ENCODE measurements at places on chromosomes 6 and 20.

DNA sequence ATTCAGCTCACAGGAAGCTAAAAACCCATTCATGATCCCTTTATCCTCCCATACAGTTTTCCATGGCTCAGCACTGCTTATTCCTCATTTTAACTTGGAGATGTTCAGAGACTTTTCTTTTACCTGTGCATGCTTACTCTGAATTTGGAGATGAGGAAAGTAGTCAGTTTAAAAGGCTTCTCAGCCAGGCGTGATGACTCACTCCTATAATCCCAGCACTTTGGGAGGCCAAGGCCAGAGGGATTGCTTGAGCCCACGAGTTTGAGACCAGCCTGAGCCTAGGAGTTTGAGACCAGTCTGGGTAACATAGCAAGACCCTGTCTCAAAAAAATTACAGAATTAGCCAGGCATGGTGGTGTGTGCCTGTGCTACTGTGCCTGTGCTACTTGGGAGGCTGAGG, 30.3 kb upstream of the TMEM217 start:
- no peak for DNase-seq

DNA sequence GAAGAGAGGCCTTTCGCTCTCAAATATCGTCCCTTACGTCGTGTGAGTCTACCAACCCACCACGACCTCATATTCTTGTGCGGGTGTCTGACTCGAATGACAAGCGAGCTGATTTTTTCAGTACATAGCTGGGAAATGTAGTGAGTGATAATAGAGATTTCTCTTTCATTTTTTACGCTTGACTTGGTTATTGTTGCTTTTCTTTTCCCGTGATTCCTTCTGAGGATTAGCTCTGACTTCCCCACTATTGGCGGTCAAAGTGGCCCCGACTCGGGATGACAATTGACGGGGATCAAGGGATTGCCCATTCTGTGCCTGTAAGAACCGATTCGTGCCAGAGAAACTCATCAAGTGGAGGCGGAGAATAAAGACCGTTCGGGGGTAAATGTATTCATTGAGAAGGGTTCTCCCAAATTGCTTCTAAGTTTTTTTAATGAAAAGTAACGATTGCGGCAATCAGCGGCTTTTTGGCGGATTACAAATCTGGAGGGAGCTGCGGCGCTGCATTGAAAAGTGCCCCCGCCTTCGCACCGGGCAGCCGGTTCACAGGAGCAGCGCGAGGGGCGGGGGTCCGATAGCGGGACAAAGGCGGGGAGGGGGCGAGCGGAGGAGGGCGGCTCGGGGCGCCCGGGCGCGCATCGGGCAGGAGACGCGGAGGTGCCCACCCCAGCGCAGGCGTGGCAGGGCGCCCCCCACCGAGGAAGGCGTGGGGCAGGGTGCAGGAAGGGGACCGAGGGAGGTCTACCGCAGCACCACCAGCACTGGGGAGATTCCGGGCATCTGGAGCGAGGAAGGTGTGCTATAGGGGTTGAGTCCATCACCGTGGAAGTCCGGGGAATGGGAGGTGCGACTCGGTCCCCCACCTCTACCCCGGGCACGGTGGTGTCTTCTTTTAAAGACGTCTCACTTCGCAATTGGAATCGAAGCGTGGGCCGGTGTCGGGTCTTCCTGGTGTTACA, 44.5 kb upstream of the OSTM1 start:
- DNase-seq = no peak

- no peak for DNase-seq
These were observed 293.7 kb upstream of the TCF21 start for GRCh38 chr6:133595111-133595761.

GRCh38 chr6:158161566-158162254, 6.4 kb downstream of the SERAC1 start:
- no peak for DNase-seq

GRCh38 chr6:34839666-34840352, 47.9 kb downstream of the BLTP3A start:
- DNase-seq = no peak

DNA sequence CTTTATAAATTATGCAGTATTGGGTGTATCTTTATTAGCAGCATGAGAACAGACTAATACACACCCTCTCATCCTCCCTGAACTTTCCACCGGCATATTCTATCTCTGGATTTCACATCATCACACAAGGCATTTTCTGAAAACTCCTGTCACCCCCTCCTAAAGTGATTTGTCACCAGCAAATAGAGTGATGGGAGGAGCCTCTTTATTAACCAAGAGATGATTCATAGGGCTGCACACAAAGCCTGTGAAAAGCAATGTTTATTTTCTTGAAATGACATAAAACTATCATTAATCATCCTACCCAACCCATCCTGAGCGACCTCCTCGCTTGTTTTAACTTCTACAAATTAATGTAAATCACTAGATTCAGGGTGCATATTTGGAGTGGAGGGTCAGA, 394.7 kb upstream of the SULF2 start:
- no peak for DNase-seq

GRCh38 chr6:26086211-26086610, 1.0 kb upstream of the HFE start:
- no peak for DNase-seq

GRCh38 chr6:160951187-160952030, 40.2 kb upstream of the MAP3K4 start:
- DNase-seq = no peak

DNA sequence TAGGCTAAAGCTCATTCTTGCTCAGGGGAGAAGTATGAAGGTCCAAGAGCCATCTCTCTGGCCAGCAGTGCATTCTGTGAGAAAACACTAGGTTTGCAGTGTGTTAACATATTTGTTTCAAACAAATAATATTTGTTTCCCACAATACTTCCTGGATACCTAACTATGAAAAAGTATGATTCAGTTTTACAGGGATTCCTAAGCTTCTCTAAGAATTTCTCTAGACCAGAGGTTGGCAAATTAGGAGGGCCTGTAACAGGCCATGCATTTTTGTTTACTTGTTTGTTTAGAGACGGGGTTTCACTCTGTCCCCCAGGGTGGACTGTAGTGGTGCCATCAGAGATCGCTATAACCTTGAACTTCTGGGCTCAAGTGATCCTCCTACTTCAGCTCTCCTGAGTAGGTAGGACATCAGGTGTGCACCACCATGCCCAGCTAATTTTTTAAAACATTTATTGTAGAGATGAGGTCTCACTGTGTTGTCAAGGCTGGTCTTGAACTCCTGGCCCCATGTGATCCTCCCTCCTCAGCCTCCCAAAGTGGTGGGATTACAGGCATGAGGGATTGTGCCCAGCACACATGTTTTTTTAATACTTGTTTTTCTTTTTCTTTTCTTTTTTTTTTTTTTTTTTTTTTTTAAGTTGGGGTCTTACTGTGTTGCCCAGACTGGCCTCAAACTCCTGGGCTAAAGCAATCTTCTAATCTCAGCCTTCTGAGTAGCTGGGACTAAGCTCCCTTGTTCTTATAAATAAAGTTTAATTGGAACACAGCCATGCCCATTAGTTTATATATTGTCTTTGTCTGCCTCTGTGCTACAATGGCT, 71.7 kb downstream of the ADGRG6 start:
- DNase-seq = no peak

- DNase-seq = no peak
These were observed 206.3 kb downstream of the COL19A1 start for GRCh38 chr6:70072540-70073179.

GRCh38 chr6:111838749-111839484, 34.3 kb downstream of the FYN start:
- no peak for DNase-seq

DNA sequence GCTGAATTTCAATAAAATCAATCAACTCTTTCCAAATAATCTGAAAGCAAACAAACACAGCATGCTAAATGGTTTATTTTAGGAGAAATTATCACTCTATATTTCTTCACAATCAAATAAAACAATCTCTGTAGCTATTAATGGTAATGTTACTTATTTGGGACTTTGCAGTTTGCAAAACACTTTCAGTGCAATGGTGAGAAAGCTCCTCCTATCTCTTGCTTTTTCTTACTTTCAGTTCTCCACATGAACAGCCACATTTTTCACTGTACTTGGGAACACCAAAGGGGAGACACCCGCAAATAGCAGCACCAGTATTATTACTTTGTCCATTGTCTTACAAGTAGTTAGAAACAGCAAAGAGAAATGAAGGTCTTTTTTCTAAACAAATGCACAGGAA, 92.4 kb downstream of the DST start:
- no peak for DNase-seq

- DNase-seq = no peak
These were observed 16.8 kb downstream of the TRIM26 start for GRCh38 chr6:30196376-30196775.

GRCh38 chr6:43826730-43827129, 56.7 kb downstream of the VEGFA start:
- DNase-seq = no peak

GRCh38 chr6:17281100-17281496, at the start of gene RBM24:
Gene RBM24, plus strand, starts transcription at chr6:17281361. Its CDS starts 221 bp downstream, at chr6:17281582.
- DNase-seq = no peak

GRCh38 chr6:148497257-148497656, 154.6 kb downstream of the SASH1 start:
- no peak for DNase-seq

DNA sequence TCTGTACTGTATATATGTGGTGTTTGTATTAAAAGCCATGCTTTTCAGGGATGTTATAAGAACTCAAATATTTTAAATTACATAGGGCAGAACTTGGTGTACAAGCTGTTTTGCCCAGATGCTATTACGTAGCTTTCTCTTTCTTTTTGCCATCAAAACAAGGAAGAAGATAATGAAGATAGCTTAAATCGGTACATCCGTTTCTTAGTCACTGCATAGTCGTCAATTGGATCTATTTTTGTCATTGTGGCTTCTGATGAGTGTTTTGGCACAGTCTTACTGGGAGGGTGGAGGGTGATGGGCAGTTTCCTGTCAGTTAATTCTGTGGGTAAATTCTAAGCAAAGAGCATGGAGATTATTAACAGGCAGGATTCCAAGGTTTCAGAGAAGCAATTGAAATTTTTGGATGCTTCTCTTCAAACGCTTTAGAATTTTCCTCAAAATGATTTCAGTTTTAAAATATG, 649.1 kb upstream of the GJE1 start:
- no peak for DNase-seq

- DNase-seq = no peak
These were observed 150.2 kb upstream of the SNX9 start for GRCh38 chr6:157672726-157673412.

DNA sequence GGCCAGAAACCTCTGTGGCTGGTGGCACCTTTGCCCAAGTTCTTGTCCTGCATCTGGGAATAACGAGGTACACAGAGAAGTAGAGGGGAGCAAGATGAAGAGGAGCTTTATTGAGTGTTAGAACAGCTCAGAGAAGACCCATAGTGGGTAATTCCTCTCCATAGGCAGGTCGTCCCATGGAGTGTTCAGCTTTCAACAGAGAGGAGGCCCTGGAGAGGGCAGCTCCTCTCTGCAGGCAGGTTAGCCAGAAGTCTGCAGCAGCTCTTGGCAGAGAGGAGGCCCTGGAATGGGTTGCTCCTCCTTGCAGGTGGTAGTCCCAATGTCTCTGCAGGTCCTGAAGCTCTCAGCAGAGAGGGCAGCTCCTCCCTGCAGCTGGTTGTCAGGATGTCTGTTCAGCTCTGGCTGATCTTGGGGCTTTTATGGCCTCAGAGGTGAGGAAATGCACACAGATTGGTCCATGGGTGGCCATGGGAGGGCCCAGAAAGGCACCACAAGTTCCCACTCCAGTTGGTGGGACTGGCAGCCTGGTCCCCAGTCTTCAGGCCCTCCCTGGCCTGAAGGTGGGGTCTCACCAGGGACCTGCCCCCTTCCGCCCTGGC, 89.0 kb downstream of the IPCEF1 start:
- no peak for DNase-seq

GRCh38 chr6:96760153-96760687, 77.1 kb downstream of the GPR63 start:
- DNase-seq = no peak

- DNase-seq = no peak
These were observed 236.2 kb downstream of the SLC24A3 start for GRCh38 chr20:19448632-19449031.

GRCh38 chr20:41482647-41483552, 116.3 kb upstream of the EMILIN3 start:
- DNase-seq = no peak

DNA sequence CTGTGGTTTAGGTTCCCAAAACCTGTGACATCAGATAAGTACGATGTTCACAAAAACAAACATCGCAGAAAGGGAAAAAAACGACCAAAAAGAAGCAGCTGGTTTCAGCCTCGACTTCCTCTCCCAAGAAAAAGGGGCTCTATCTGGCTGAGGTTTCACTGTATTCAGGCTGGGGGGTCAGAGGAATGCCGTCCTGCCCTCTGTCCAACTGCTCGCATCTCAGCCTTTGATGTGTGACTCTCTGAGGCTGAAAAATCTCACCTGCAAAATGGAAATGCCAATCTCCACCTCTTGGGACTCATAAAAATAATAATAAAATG, 123.6 kb upstream of the PTPN1 start:
- no peak for DNase-seq

GRCh38 chr20:13312300-13312699, 91.2 kb downstream of the ISM1 start:
- no peak for DNase-seq

- no peak for DNase-seq
These were observed 47.6 kb downstream of the AGPAT4 start for GRCh38 chr6:161226009-161226964.

DNA sequence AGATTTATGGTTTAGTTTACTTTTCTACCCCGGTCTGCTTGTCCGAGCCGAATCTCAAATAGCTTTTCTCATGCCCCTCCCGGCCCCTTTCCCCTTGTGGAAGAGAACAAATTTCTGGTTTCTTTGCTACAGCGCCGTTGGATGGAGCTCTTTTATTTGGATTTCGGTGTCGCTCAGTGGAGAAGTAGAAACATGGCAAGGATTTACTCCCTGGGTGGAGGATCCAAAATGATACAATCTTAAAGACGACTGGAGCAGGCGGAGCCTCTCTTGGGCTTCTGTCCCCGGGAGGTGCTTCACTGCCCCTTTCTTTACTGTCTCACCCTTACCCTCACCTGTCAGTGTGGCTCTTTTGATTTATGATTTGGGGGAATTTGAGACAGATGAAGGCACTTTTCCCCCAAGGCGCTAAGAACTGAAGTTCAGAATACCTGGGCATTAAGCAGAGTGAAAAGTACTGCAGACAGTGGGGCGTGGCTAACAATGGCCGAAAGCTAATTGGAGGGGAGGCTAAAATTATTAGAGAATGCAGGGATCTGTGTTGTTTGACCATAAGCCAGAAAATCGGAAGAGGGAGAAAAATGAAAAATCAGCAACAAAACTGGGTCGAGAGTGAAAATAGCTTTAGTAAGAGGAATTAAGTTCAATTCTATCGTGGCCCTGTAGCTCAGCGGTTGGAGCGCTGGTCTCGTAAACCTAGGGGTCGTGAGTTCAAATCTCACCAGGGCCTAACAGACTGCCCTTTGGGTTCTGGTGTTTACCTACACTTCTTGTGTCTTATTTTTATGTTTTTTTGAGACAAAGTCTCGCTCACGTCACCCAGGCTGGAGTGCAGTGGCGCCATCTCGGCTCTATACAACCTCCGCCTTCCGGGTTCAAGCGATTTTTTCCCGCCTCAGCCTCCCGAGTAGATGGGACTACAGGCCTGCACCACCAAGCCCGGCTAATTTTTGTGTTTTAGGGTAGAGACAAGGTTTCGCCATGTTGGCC, 145.1 kb upstream of the ZNF184 start:
- no peak for DNase-seq

GRCh38 chr6:73610444-73611275, 43.1 kb downstream of the SLC17A5 start:
- DNase-seq = no peak

- no peak for DNase-seq
These were observed 39.0 kb upstream of the ARMC2 start for GRCh38 chr6:108809211-108809610.
